ENCODE measurements at places on chromosomes 4 and X.

DNA sequence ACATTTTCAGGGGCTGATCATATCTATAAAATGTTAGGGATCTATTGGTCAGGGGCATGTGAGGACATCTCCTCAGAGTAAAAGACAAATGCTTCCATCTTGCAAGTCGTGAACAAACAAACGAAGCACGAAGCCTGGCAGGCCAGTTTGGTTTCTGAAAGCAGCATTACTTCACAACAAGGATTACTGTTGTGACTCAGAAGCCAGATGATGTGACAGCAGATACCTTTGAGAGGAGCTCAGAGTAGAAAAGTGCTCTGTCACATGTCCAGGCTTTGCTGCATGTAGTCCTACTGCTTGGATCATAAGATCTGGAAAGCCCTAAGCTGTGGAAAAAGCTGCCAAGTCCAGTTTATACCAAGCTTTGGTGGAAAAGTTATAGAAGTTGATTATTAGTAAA is 1827.2 kb downstream of the ARAP2 start:
- DNase-seq: no peak

DNA sequence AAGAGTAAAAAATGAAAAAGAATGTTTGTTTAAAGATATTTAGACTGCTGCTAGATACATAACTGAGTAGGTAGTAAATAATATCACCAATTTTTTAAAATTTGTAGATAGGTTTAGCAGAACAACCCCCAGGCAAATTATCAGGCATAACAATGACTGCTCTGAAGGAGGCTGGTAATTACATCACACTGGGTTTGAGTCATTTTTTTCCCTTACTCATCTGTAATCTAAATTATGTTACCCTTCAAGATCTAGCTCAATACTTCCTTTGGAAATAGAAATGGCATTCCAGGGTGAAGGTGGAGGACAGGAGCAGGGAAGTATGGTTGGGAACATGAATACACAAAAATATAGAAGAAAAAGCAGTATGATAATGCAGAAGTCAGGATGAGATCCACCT is 431.6 kb upstream of the MAOA start:
- DNase-seq: no peak

DNA sequence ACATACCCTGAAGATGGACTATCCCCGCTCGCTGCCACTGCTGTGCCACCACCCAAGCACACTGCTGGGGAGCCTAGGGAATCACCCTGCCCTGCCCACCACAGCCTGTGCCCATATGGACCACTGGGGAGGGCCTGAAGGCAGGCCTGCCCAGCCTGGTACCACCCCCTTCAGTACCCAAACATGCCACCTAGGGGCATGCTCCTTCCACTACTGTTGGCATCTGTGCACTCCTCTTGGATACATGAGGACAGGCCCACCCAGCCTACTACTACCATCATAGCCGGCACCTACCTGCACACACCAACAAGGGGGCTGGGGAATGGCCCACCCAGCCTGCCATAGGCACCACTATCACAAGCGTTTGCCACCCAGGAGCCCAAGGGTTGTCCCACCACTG is 30.1 kb upstream of the PRDX4 start:
- no peak for DNase-seq

DNA sequence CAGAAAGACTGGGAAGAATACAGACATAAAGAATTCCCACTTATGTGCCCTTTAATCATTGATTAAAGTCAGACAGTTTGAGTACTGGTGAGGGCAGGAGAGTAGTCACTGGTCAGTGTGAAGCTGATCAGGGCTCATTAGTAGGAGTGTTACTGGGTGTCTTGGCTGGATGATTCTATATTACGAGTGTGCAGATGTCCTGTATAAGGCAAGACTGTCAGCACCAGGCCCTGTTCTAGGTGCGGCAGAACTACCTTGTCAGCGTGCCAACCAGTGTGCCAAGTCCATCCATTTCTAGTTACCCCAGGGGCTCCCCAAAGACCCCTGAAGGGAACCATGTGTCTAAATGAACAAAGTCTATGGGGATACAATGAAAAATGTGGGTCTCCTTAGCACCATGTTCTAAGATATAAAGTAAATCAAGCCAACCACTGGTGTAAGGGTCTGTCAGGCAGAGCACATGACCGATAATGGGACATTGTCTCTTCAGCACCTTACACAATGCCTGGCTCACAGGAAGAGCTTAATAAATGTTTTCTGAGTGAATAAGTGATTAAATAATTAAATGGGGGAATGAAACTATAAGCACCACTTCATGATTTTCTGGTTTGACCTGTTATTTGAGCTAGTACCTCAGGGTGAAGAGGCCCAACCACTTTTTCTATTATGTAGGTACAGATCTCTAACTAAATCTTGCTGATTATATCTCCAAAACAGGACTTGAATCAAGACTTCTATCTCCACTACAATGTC is 205.0 kb downstream of the CAMK2D start:
- no peak for DNase-seq

DNA sequence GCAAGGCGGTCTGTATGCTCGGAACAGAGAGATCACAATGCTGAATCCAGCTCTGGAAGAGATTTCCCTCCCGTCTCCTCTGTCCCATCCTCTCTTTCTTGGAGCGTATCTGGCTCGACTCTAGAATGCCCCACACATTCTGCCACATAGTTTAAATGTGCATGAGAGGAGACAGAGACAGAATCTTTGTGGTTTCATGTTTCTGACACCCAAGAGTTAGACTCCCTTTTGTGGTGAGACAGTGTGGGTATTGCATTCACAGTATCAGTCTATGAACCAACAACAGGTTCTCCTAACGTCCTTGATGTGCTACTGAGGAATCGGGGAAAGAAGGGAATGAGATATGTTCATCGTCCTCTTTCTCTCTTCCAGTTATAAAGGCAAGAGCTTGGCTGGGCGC is 25.3 kb downstream of the FAM47E start:
- no peak for DNase-seq

All from brain pericyte (primary cell).